ENCODE measurements at places on chromosomes 2 and 18.
A peak's percentile ranks its signal among the peaks of the same experiment; 100 is the strongest.

DNA sequence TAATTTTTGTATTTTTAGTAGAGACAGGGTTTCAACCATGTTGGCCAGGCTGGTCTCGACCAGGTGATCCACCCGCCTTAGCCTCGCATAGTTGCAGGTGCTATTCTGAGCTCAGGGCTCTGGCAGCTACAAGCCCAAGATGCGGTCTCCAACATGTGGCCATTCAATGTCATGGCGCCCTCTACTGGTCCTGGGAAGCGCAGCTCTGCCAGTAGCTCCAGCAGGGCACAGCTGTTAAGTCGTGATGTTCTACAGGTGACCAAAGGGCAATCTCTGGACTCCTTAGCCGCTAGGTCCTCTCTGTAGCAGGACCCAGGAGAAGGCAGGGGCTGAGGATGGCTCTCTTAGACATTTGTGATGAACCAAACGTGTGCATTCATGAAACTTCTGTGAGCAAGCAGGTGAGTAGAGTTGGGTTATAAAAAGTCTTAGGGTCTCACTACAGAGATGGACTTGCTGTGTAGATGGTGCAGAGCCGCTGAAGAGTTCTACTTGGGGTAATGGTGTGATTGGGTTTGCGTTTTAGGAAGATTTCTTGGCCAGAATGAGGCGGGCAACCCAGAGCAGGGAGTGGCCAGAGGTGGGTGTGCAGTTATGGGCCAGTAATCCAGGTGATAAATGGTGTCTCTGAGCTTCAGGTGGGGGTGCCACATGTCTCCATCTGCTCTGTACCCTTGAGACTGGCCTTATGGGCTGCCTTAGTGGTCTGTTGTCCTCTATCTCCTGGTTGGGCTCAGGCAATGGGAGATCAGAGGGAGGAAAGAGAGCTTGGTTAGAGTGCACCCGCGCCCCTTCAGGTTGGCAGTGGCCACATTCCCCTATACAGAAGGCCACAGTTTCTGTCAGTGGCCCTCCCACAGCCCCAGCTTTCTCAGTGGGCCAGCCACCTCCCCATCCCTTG lies 31.0 kb downstream of the IL37 start:
- DNase-seq = peak; percentile 81

GRCh38 chr2:186575302-186575701 lies 14.6 kb upstream of the ITGAV start:
- DNase-seq = peak; percentile 66

GRCh38 chr18:2354292-2354691 lies 217.0 kb downstream of the METTL4 start:
- no peak for DNase-seq

DNA sequence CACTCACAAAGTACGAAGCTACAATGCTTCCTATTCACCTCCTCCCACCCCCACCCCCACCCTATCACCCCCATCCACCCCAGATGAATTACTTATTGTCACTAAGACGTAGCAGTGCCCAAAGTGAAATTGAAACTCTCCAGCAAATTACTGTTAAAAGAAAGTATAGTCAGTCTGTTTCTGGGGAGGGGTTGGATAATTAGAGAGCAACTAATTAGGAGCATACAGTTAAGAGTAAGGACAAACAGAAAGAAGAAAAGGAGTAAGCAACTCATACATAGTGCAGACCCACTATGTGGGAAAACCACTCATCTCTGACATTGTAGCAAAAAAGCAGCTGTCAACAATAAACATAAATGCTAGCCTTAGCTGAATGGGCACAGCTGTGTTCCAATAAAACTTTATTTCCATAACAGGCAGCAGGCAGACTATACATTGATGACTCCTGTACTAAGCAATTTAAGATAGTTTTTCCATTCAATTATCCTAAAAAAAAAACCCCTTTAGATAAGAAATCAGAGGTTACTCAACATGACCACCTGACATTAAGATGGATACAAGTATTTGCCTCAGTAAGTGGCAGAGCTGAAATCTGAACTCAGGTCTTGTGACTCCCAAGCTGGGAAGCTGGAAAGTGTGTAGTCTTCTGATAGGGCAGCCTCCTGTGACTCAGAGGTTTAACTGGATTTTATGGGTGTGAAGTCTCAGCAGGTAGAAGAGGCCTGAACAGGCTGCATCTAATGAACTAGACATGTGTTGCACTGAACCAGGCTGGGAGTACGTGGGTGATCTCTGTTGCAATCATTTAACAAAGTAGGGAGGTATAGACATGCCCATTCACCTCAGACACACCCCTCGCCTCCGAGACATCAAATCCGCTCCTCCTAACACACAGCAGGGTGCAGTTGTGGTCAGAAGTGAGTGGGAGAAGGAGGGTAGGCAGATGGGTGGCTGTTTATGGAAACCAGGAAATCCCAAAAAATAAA lies 171.8 kb upstream of the KLF7 start:
- DNase-seq = peak; percentile 58

GRCh38 chr2:74474899-74475298 lies 2.4 kb upstream of the MRPL53 start:
- DNase-seq = no peak

- no peak for DNase-seq
Measured at GRCh38 chr2:208999911-209000310, 423.9 kb upstream of the MAP2 start.

GRCh38 chr18:11167778-11168177 lies 18.4 kb upstream of the PIEZO2 start:
- DNase-seq = no peak

- no peak for DNase-seq
Measured at GRCh38 chr18:49630246-49630699, 68.4 kb downstream of the LIPG start.

- DNase-seq = no peak
Measured at GRCh38 chr18:35713545-35713944, 132.0 kb downstream of the GALNT1 start.

DNA sequence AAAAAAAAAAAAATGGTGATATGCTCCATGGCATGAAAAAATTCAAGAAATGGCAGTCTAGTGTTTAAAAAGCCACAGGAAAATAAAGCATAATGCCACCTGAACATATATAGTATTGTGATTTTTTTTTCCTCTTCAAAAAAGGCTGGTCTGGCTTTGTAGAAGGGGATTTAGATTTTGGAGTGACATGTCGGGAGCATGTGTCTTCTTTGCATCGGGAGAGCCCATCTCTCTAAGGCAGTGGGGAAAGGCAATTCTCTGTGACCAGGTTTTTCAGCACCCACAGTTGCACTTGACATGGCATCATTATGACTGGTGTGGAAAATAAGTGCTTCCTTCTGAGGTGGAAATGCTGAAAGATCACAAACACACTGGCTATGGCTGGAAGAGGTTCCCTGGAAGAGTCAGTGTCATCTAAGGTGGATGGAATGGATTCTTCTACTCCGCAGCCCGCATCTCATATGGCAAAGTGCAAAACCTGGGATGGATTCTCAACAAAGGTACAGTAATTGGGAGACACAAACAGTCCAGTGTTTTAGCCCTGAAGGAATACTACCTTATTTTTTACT lies 172.5 kb downstream of the AGAP1 start:
- DNase-seq = peak; percentile 57

DNA sequence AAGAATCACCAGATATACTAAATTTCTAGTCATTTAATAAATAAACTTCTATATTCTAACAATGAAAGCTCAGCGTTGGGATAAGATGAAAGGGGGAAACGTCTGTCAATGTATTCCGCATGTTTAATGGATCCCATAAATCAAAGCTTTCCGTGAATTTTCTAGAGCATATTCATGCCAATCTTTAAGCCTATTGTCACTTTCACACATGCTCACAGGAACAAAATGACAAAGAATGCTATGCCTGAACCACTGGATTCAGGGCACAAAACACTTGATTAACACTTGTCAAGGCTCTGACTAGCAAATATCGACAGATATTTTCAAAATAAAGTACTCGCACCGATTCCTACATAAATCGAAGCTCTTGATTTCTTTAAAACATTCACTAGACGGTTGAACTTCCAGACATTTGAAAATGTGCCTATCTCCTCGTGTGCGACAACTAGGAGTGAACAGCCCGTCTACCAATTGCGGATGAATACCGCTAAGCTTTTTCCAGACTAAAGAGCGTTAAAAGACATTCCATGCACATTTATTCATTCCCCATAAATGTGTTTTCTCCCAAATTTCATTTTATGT lies 1.8 kb downstream of the TLK1 start:
- no peak for DNase-seq

DNA sequence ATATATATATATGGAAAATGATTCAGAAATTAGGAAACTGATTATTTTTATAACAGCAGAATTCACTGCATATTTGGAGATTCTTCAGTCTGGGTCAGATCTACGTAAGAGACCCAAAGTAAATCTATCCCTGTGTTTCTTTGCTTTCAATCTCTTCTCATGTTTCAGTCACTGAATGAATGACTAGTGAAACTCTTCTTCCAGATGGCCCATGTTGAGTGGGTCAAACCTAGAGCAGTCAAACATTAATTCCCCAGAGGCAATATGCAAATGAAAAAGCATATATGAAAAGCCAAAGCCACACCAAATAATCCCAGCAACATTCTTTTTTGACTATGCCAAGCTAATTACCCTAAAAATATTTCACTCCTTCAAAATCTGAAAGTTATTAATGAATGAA lies 317.3 kb downstream of the RBM43 start:
- DNase-seq = no peak

DNA sequence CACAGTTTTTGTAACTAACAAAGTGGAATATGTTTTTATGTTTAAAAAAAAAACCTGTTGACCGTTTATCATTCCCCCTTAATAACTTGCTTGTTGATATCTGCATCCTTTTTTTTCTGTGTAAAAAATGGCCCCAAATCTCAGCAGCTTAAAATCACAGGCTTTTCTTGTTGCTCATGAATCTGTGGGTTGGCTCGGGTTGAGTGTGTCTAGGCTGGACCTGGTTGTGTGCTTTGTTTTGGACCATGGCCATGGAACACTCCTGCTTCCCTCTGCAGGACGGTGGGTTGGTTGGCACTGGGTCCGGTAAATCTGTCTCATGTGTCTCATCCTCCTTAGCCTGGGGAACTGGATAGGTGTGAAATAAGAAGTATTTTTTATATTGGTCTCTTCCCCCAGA lies 139.0 kb upstream of the LINC00305 start:
- no peak for DNase-seq

DNA sequence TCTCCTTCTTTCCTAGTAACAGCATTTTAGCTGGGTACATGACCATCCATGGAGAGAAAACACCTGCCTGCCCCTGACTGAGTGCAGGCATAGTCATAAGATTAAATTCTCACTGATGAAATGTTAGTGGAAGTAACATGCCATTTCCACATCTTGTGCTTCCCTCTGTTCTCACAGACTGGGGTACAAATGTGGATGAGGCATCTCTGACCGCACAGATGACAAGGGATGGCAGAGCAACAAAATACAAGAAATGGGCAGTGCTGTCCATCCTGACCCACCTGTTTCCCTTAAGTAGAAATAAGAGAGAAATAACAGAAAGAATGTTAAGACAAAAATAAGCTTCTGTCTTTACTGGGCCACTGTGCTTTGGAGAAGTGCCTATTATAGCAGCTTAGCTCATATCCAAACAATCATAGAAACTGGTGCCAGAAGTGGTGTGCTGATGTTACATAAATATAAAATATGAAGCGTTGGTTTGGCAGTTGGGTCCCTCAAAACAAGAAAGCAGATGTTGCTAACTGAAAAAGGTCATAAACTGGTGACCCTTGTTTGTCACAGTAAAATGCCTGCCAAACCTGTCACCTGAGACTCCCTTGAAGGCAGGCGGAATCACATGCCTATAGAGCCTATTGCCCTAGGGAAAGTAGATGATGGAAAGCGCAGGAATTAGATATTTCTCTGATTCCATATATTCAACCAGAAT lies 72.4 kb upstream of the CCDC150 start:
- no peak for DNase-seq

DNA sequence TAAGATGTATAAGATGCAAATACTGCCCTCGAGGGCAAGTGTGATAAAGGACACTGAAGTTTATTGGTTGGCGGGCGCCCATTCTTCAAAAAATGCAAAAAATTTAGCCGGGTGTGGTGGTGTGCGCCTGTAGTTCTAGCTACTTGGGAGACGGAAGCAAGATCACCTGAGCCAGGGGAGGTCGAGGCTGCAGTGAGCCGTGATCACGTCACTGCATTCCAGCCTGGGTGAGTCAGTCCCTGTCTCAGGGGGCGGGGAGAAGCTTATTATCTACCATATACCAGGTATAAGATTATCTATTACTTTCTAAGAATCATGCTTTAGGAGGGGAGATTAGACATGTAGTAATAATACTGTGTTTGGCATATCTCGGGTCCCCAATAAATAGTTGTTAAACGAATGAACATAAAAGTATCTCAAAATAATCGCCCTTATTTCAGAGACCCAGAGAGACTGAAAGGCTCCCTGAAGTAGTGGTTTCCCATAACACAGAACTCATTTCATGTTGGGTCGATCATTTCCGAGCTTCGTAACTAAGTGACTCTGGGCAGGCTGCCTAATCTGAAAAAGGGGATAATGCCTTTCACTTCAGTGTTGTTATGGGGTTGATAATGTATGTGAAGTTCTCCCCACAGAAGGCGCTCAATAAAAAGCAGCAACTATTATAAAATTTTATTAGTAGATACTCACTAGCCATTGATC lies 1.2 kb upstream of the SELENOI start:
- DNase-seq = no peak

GRCh38 chr2:217451666-217452065 lies 551.1 kb downstream of the TNS1 start:
- DNase-seq = no peak

- peak; percentile 31 for DNase-seq
Measured at GRCh38 chr2:213251618-213252017, 32.6 kb upstream of the SPAG16 start.

DNA sequence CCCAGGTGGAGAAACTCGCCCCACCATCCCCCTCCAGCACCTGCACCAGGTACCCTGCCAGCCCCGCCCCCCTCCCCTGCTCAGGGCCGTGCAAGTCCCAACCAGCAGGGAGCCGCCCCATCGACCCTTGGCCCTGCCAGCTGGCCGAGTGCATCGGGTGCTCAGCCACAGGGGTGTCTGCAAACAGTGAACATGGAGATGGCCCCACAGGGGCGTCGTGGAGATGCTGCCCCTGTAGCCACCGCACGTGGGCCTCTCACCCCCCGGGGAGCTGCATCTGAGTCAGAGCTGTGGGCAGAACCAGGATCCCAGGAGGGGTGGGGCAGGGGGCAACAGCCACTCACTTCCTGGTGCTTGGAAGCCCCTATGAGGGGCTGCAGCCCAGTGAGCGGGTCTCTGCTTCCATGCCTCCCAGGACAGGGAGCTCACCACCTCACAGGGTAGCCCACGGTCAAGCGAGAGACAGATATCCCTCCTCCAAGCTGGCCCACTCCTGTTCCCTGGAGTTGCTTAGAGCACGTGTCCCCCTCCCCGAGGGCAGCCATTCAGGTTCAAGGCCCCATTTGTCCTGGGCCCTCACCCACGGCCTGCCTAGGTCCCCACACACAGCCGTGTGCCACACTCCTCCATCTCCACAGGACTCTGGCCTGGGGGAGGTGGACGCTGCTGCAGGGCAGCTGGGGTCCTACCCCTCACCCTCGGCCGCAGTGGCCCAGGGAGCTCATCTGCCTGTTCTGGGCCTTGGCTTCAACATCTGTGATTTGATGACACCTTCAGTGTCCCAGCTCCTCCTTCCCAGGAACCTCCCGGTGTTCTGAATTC lies 1.1 kb upstream of the MAB21L4 start:
- DNase-seq = no peak

GRCh38 chr2:136239079-136239685 lies 121.2 kb upstream of the CXCR4 start:
- no peak for DNase-seq

All from HEK293T (cell line).